Tongue (tissue), 3 donors: ENCODE measurements at places on chromosomes 5 and 9. TPM values are rescaled to one million over a fixed set of nuclear protein-coding genes. Genes with fewer than 3 reads are reported as not detected.

Gene C5orf15
- total RNA-seq, result 80.0 TPM

Gene ITGA1
- total RNA-seq, result 49.4 TPM

Gene MRPS27
- total RNA-seq, result 59.3 TPM

DNA sequence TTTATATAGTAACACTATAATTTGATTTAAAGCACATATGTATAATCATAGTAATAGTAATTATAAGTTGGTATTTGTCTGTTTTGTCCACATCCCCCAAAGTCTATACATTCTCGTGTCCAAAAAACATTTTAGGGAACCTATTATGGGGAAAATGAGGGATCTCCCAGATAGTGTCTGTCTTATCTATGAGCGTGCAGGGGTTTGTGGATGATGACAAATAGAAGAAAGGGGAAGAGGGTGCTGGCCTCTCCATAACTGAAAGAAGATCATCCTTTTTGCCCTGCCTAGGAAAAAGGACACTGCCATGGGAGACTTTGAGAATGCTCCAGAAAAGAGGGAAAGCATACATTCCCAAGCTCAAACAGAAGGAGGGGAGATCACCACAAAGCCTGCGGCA is 45.3 kb downstream of the C5orf22 start:
- DNase-seq, result no peak

DNA sequence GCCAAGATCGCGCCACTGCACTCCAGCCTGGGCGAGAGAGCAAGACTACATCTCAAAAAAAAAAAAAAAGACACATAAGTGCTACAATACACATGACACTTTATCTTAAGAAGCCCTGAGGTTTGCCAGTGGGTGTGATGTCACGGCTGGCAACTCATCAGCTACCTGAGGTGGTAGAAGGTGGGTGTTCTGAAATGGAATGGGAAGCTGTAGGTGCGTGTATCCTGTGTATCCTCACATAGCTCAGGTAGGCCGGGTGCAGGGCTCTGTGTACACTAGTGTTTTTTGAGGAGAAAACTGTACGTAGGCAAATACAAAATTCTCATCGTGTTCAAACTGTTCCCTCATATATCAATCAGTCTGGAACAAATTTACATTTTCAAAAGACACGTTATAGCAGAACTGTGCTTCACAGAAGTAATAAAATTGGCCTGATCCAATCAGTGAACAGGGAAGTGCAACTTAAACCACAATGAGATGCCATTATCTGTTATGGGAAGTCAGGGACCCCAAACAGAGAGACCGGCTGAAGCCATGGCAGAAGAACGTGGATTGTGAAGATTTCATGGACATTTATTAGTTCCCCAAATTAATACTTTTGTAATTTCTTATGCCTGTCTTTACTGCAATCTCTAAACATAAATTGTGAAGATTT is 10.4 kb downstream of the BICD2 start:
- no peak for DNase-seq

DNA sequence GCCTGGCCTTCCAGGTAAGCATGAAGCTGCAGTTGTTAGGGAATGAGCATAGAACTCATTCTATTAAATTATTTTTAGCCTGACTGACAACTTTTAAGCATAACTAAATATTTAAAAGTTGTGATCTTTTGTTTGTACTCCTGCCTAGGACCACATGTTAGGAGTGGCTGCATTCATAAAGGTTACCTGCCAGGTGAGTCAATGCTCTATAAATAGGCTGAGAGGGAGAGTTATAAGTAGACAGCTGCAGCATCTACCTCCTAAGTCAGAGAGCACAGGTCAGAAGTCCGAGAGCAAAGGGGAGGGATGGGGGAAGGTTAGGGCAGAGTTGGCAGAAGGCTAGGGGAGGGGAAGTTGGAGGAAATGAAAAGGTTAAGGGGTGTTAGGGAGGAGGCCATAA is 292.4 kb upstream of the TLE4 start:
- DNase-seq, result no peak

DNA sequence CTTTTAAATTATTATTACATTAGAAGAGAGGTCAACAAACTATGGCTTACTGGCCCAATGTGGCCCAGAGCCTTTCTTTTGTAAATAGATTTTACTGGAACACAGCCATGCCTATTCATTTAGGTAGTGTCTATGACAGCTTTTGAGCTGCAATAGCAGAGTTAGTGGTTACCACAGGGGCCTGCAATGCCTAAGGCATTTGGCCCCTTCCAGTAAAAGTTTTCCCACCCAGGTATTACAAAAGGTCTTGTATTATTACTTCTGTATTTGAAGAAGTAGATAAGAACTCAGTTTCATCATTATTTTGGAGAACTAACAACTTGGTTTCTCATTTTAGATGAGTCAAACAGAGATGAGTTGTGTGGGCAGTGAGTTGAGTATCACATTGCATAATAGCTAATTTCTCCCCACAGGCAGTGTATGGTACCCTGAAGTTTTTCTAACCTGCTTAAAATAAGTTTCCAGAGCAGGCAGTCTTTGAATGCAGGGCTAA is 9.5 kb downstream of the MTRR start:
- DNase-seq, result no peak

DNA sequence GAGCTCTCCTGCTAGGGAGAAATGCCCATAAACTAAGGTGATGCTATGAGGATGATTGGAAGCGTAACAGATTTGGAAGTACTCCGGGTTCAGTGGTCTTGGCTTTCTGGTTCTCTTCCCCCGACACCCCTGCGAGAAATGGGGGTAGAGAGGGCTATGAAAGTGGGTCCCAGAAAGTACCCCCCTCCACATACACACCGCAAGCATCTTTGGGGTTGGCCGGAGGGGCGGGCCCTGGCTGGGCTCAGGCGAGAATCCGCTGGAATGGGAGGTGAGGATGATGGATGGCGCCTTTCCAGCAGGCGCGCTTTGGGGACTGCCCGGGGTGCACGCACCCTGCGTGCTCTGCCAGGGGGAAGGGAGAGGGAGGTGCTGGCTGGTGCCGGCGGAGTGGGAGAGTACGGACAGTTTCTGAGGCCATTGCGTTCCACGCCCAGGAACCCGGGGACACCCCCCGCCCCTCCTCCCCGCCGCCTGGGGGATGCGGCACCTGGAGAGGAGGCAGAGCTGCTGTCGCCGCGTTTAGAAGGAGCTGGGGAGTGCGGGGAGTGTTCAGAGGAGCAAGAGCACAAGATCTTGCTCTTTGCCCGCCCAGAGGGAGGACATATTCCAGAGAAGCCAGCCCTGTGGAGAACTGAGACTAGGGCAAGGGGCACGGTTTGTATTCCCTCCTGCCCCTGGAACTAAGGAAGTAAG is 1.9 kb downstream of the PCSK5 start:
- DNase-seq, result peak; percentile 37

DNA sequence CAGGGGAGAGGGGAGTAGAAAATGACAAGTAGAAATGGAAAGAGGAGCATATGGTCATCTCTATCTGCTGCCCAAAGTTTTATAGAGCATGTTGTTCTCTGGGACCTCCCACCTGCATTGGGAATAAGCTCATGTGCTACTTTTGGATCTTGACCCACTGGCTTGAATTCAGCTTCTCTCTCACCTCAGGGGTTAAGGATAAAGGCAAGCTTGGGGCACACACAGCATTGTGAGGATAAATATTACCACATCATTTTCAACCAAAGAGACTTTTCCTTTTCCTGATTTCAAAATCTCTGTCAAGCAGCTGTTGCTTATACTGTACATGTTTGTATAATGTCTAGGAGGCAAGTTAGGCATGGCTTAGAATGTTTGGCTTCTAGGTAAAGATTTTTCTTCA is 16.6 kb downstream of the ATP10B start:
- DNase-seq, result no peak

- no peak for DNase-seq
Observed at GRCh38 chr5:113227798-113228197, 207.0 kb downstream of the TSSK1B start.

GRCh38 chr5:138603249-138603920 is 28.2 kb upstream of the HSPA9 start:
- peak; percentile 40 for DNase-seq
